ENCODE measurements at places on chromosomes 2 and 18.
A peak's percentile ranks its signal among the peaks of the same experiment; 100 is the strongest.

GRCh38 chr2:239630618-239631286, 229.9 kb upstream of the HDAC4 start:
- DNase-seq, result peak; percentile 78

DNA sequence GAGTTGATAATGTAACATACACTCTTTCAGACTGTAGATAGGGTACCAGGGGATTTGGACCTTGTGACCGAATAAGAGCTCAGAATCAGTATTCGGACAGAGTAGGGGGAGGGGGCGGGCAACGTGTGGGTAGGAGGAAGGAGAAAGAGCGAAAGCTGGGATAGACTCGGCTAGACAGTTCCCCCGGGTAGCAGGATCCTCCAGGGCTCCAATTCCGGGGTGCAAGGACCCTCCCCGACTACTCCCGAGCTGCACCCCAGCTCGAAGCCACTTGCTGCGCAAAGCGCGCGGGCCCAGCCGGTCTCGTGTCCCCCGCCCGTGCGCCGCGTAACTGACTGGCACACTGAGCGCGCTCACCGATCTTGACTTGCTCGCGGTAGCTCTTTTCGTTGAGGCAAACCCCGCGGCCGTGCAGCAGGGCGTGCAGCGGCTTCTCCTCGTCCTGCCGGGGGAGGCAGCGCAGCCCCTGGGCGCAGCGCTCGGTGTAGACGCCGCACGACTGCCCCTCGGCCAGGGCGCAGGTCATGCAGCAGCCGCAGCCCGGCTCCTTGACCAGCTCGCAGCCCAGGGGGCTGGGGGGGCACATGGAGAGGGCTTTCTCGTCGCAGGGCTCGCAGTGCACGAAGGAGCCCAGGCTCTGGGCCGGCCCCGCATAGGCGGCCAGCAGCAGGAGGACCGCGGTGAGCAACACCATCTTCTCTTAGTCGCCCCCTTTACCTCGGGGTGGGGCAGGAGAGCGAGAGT, 1.1 kb downstream of the IGFBP5 start:
- DNase-seq, result peak; percentile 63

DNA sequence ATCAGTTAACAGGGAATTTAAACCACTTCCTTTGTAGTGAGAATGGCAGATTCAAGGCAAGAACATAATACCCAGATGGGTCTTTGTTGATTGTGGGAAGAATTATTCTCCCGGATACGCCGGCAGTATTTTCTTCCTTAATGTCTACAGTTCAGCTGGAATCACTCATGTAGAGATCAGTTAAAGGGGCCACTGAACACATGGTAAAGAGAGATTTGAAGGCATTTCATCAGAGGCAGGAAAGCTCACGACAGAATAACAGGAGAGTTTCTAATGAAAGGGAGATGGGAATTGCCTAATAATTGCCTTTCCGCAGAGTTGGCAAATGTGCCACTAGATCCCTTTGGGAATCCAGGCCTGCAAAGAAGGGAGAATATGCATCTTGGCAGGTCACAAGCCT, 327.7 kb upstream of the ZNF804A start:
- DNase-seq, result no peak

DNA sequence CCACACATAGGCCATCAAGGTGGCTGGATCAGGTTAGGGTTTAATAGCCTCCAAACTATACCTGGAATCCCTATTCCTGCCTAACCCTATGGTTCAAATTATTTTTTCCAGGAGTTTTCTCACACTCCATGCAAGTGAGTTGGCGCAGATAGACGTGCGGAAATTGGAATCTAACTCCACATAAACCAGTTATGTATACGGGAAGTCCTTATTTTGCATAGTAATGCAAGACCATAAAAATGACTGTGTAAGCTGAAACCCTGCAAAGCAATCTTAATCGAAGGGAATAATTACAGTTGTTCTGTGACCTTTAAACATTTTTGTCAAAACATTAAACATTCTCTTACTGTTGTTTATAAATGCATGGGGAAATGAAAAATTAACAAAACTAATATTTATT, 200.1 kb upstream of the SIX2 start:
- DNase-seq, result no peak

DNA sequence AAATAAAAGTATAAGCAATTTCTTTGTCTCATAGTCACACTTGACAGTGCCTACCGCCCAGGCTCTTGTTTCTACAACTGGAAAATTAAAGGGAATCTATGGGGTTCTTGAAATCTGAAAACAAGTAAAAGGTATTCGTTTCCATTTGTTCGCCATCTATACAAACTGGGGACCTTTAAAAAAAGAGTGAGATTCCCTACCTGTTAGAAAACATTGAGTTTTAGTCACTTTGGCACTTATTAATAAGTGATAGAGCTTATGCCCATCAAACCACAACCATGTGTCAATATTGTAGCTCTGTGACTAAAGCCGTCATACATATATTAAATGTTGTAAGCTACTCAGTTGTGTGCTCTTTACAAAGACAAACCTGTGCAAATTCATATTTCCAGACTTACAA, 13.2 kb downstream of the FN1 start:
- DNase-seq, result no peak

GRCh38 chr2:30649278-30649677, 158.0 kb downstream of the CAPN13 start:
- no peak for DNase-seq

- DNase-seq, result no peak
These were observed 68.1 kb downstream of the LAMA3 start for GRCh38 chr18:23757437-23757733.

- no peak for DNase-seq
These were observed 407.7 kb upstream of the SLC8A1 start for GRCh38 chr2:40859617-40860016.

- peak; percentile 56 for DNase-seq
These were observed 651 bp downstream of the STK17B start for GRCh38 chr2:196170606-196171247.

DNA sequence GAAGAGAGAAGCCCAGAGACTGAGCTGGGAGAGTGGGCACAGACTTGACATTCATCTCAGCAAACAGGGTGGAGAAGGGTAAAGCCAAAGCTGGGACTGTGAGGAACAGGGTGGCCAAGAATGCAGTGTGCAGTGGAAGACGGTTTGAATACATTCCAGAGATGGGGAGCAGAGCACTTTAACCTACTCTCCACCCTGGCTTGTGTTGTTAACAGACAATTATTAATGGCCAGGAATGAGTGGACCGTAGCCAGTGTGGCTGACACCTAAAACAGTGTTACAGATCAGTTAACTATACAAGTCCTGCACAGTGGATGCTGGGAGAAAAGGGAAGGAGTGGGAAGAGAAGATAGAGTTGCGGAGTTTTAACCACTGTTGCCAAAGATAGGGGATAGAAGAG, 7.4 kb upstream of the NAB1 start:
- peak; percentile 21 for DNase-seq

All from fibroblast of skin of right biceps (primary cell).